ENCODE measurements at places on chromosomes 11 and 22.

DNA sequence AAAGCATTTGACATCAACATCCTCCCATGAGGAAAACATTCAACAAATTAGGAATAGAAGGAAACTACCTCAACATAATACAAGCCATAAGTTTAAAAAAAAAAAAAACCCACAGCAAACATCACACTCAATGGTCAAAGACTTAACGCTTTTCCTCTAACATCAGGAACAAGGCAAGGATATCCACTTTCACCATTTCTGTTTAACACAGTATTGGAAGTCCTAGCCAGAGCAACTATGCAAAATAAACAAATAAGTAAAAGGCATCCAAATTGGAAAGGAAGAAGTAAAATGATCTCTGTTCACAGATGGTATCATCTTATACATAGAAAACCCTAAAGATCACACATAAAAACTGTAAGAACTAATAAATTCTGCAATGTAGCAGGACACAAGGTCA, 13.1 kb downstream of the FXYD6 start:
- DNase-seq, result no peak

- no peak for DNase-seq
Measured at GRCh38 chr11:60100516-60100915, 12.1 kb downstream of the MS4A2 start.

GRCh38 chr11:95720195-95720594, 69.4 kb downstream of the FAM76B start:
- DNase-seq, result no peak

GRCh38 chr22:47625531-47626427, 863.3 kb downstream of the TBC1D22A start:
- no peak for DNase-seq

DNA sequence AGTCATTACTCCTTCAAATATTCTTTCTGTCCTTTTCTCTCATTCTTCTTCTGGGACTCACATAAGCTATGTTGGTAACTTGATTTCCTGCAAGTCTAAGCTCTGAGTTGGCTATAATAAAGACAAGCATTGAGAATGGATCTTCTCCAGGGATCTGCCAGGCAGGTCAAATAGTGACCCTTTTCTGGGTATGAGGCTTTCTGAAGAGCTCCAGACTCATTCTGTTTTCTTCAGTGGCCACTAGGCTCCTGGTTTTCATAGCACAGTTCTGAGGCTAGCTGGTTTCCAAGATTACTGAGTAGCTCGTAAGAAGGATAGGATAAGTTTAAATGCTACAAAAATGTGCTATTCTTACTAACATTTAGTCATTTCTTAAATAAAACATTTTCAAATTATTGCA, 38.3 kb downstream of the TMPRSS5 start:
- no peak for DNase-seq

DNA sequence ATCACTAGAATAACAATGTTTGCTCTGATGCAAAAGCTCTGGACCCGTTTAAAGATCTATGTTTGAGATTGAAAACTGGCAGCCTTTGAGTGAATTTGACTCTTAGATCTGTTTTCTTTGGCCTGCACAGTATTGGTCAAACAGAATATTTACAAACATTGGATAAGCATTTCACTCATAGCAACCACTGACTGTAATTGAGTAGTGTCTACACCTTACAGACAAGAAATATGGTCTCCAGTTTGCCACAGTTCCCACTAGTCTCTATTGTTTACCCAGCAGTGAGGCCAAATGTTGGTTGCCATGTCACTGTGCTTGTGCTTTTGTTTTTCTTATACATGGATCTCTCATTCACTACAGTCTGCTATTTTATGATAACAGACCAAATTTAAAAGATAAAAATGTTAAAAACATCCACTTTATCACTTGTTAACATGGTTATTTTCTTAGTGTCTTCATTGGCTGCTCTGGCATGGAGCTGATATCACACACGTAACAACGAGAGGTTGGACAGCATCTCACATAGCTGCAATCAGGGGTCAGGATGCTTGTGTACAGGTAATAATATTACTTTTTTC, 12.2 kb downstream of the ANKRD42 start:
- DNase-seq, result no peak

All from right kidney (tissue), 9 donors.